ENCODE measurements at places on chromosomes 5 and 9.

GRCh38 chr5:34656001-34656699 is at the start of gene RAI14:
TSS of gene RAI14 (plus strand) at chr5:34656328. CDS start at chr5:34686920, 30,592 bp downstream.
- DNase-seq, result peak; percentile 9

- DNase-seq, result no peak
Measured at GRCh38 chr9:32218100-32218767, 166.2 kb upstream of the ACO1 start.

- no peak for DNase-seq
Measured at GRCh38 chr9:93154293-93154903, 20.3 kb upstream of the NINJ1 start.

DNA sequence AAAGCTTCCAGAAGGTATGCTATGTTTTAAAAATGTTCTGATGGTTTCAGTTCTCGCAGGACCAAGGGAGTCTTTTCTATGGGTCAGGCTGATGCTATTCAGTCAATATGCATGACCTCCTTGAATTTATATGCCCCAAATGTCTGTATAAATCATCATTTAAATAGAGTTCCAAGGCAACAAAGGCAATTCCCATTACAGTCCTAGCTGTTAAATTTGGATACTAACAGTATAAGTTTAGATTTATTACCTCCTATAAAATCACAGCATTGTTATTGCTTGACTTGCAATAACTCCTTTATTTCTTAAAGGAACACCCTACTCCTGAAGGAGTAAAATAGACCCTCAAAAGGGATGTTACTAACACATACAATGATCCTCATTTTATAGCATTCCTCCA is 387.7 kb upstream of the CHD1 start:
- DNase-seq, result no peak

- no peak for DNase-seq
Measured at GRCh38 chr5:66848749-66849641, 252.8 kb downstream of the MAST4 start.

- DNase-seq, result no peak
Measured at GRCh38 chr5:122408592-122409224, 96.7 kb downstream of the SNCAIP start.

GRCh38 chr9:93920131-93920800 is 34.9 kb downstream of the BARX1 start:
- DNase-seq, result no peak

- DNase-seq, result no peak
Measured at GRCh38 chr9:116800885-116801284, 113.8 kb downstream of the TRIM32 start.

DNA sequence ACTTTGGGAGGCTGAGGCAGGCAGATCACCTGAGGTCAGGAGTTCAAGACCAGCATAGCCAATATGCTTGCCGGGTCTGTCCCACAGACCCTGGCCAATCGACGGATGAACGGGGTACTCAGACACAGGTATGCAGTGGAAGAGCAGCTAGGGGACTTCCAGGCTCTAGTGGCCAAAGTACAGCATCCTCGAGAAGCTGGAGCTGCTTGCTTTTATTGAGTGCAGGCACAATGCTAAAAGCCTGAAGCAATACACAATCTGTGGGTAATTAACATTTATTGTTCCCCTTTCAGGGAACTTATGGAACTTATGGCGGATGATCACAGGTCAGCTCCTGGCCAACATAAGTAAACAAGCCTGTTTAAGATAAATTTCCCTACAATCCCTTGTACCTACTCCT is 32.8 kb upstream of the SEMA4D start:
- DNase-seq, result no peak

- DNase-seq, result no peak
Measured at GRCh38 chr9:92728831-92729734, 35.5 kb downstream of the BICD2 start.

- no peak for DNase-seq
Measured at GRCh38 chr5:97986069-97986468, 787.4 kb upstream of the RGMB start.

DNA sequence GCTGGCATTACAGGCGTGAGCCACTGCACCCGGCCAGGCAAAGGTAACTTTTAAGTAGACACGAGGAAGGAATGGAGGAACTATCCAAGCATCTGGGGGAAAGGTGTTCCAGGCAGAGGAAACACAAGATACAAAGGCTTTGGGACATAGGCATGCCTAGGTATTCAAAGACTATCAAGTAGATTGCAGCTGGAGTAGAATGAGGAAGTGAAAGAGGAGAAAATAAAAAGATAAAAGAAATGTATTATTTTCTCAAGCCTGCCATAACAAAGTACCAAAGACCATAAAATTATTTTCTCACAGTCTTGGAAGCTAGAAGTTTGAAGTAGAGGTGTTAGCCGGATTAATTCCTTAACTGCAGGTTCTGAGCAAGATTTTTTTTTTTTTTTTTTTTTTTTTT is 39.9 kb upstream of the GRIN3A start:
- DNase-seq, result no peak

DNA sequence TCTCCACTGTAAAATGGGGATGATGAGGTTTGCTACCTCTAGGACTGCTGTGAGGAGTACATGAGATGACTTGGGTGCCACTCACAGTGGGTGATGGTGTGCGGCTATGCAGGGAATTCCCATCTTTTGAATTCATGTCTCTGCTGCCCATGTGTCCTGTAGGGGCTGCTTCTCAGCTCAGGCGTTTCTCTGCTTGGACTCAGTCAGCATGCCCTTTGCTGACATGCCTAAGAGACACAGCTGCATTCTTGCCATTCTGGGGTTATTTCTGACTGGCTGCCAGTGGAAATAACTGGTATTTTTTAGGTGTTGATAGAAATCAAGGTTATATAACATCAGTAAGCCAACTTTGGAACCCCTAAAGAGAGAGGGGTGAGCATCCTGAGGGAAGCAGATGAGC is 24.3 kb upstream of the XPA start:
- no peak for DNase-seq

GRCh38 chr9:116689486-116690032 is 2.5 kb downstream of the TRIM32 start:
- DNase-seq, result no peak

GRCh38 chr5:62701036-62701435 is 122.4 kb downstream of the LRRC70 start:
- no peak for DNase-seq

GRCh38 chr9:126025991-126026390 is 278.8 kb downstream of the PBX3 start:
- no peak for DNase-seq

GRCh38 chr5:89105836-89106235 is 222.9 kb upstream of the MEF2C start:
- no peak for DNase-seq

GRCh38 chr9:121353241-121354061 is 16.6 kb downstream of the STOM start:
- no peak for DNase-seq

DNA sequence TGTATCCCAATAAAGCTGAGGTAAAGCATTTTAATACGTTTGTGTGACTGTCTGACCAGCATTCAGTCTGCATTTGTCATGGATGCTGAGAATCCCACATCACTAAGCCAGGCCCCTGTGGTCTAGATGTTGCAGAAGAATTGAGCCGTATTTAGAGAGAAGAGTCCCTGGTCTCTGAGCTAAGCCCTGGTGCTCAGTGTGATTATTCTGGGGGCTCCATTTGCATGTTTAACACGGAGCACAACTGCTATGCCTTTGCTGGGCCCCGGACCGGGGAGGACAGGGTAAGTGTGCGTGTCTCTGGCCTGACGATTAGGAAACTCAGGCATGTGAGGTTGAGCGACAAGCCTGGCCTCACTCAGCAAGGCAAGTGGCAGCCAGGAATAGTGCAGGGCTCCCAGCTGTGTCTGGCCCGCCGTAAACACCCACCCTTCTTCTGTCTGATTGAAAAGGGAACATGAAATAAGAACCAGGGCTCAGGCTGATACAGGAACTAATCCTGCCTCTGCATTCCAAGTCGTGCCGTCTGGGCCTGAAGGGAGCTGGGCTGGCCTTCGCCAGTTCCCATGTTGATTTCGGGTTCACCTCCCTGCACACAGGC is 22.3 kb downstream of the FAM78A start:
- DNase-seq, result no peak

DNA sequence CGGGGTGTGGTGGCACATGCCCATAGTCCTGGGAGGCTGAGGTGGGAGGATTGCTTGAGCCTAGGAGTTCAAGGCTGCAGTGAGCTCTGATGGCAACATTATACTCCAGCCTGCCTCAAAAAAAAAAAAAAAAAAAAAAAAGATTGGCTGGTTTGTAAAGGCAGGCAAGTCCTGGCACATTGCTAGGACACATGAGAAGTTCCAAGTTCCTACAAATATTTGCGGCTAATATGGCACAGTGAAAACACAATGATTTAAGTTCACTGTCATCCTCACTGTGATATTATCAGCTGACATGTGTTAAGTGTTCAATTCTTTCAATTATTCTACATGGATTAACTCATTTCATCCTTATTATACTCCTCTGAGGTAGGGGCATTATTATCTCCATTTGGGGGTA is 20.1 kb downstream of the TMEM268 start:
- DNase-seq, result no peak
